ENCODE measurements at places on chromosomes 2 and 18.

DNA sequence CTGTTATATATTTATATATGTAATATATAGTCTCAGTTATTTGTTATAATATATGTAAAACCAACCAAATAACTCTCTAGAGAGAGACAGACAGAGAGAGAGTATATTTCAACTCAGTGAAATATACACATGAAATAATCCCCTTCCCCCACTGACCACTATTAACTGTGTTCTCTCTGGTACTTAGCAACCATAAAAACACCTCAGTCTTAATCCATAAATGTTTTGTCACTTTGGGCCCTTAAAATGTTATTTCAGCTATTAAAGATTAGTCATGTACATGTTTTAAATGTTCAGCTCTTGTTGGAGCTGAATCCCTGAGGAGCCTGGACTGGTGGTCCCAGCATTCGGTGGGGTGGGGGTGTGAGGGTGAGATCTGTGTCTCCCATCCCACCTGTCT is 122.2 kb upstream of the MAP3K20 start:
- no peak for DNase-seq

DNA sequence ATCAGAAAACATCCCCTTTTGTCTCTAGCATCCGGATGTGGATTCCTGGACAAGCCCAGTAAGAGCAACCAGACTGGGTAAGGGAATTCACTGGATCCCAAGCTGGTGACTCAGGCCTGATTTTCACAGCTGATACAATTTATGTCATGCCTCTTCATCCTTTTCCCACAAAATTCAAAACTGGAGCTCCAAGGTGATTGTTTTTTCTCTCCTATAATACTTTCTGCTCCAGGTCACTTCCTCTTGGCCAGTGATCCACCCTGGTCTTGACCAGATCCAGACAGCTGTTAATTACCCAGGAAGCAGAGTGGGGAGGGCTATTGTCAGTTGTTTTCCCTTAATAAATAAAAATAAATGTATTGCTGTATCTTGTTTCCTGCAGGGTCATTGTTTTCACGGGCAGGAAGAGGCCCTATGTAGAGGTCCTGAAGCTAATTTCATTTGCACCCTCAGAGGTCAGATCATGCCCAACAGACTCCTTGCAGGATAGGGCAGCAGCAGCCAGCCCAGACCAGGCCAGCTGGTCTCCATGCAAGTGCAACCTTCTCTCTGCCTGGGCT is 57.6 kb downstream of the EVA1A start:
- no peak for DNase-seq

- DNase-seq = no peak
These were observed 55.0 kb downstream of the ODC1 start for GRCh38 chr2:10392951-10393639.

- no peak for DNase-seq
These were observed 436.0 kb downstream of the METTL4 start for GRCh38 chr18:2135309-2135708.

DNA sequence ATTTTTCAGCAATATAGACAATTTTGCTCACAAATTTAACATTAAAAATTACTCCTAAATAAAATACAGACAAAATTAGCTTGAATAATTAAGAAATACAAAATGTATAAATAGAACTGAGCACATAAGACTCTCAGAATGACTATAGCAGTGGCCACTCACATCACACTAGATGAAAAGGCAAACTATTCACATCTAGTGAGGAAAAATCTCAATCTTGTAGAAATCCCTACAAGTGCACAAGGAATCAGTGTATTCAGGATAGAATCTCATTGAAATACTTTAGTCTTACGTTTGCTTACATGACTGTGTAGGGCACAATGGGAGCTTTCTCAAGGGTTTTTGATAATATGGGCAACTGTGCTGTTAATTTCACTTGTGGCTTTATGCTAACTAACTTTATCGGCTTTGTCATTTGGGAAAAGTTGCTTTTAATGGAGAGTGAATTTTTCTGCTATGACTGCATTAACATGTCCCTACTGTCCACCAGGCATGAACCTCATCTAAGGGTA is 678.9 kb upstream of the LRRTM4 start:
- no peak for DNase-seq

- no peak for DNase-seq
These were observed 230.2 kb downstream of the GBX2 start for GRCh38 chr2:235937936-235938335.

DNA sequence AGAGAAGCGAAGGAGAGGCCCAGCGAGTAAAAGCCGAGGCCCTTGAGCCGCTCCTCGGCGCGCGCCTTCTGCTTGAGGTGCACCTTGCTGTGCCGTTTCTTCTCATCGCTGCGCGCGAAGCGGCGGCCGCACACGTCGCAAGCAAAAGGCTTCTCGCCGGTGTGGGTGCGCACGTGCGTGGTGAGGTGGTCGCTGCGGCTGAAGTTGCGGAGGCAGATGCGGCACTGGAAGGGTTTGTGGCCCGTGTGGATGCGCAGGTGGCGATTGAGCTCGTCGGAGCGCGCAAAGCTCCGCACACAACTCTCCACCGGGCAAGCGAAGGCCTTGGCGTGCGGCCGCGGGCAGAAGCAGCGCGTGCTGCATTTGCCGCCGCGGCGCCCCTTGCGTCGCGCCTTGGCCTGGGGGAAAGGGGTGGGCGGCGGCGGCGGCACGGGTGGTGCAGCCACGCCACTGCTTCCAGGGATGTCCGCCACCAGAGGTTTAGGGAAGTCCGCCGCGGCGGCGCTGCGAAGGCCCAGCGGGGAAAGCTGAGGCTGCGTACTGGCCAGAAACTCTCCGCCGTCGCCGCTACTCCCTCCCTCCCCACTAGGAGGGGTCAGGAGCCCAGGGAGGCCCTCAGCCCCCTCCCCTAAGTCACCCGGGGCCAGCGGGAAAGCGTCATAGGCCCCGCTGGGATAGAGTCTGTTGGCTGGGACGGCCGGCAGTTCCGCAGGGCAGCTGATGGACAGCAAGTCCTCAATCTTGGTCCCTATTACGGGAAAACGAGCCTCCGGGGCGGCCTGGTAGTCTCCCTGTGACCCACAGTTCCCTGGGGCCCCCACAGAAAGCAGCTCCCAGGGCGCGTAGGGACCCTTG is 1.7 kb downstream of the EGR4 start:
- no peak for DNase-seq

DNA sequence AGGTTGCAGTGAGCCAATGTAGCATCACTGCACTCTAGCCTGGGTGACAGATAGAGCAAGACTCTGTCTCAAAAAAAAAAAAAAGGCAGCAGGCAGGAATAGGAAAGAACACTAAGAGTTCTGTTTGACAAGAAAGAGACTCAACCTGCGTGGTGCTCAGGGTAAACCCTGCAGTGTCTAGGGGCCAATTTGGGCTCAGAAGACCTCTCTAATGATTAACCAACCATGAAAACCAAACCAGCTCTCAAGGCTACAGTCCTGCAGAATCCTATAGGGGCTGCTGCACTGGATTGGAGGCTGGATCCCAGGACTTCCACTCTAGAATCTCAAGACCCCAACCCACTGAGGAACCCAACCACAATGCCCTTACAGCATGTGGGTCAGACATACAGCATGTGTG is 2.4 kb downstream of the TRABD2A start:
- DNase-seq = no peak

- DNase-seq = no peak
These were observed 75.8 kb upstream of the GPC1 start for GRCh38 chr2:240359695-240360094.

DNA sequence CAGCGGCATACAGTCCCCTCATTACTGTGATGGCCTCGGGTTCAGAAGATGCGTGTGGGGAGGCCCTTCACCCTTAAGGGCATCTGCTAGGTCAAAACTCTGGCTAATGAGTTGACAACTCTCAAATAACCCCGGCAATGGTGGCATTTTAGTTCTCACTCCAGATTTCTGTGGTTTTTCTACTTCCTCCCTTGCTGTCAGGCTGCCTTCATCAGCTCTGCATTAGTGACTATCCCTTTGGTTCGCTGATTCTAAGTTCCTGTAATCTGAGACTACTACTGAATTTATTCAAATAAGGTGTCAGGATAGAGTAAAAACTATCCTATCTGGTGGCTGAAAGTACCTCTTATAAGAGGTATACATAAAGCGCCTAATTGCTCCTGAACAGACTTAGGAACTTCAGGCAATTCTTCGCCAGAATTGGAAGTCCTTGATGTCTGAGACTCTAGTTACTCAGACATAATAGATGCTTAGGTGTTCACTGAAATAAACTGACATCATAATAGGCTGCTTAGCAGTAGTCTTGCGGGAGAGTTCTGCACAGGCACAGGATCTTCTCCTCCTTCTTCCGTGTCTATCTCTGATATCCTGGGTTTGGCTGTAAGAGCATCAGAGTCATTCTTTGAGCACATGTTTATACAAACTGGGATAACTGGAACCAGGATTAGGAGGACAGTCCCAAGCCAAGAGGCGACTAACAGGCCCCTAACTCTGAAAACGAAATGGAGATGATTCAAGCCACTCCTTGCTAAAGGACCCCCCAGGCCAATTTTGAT is 194.5 kb downstream of the DNER start:
- no peak for DNase-seq

- no peak for DNase-seq
These were observed 9.0 kb downstream of the DGUOK start for GRCh38 chr2:73935641-73936040.

- no peak for DNase-seq
These were observed 11.4 kb upstream of the KIAA2012 start for GRCh38 chr2:202061695-202062094.

DNA sequence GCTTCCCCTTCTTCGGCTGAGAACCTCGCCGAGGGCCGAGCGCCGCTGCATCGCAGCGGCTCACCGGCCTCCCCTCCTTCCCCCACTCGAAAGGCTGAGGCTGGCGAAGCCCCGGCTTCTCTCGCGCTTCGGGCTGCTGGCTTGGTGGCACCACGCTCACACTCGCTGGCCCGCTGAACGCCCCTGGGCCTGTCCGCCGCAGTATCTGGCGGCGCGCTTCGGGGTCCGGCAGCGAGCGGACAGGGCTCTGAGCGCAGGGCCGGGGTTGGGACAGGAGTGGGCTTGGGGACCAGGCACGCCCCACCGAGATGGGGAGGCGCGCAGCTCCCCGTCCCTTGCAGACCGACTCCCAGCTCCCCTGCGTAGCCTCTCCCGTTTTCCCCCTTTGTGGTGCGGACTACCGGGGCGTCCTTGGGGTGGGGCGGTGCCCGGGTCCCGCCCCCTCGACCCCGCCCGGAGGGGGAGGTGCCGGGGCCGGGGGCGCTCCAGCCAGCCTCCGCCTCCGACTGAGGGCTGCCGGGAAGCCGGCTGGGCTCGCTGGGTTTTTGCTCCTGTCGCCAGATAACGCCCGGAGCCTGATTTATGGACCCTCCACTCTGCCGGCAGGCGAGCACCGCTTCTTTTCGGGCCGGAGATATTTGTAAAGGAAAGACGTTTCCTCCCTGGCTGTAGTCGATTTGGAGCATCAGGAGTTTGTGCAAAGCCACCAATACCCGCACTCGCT is 3.8 kb downstream of the GBX2 start:
- no peak for DNase-seq

GRCh38 chr18:75142677-75143076 is 66.3 kb downstream of the PTGR3 start:
- DNase-seq = no peak

DNA sequence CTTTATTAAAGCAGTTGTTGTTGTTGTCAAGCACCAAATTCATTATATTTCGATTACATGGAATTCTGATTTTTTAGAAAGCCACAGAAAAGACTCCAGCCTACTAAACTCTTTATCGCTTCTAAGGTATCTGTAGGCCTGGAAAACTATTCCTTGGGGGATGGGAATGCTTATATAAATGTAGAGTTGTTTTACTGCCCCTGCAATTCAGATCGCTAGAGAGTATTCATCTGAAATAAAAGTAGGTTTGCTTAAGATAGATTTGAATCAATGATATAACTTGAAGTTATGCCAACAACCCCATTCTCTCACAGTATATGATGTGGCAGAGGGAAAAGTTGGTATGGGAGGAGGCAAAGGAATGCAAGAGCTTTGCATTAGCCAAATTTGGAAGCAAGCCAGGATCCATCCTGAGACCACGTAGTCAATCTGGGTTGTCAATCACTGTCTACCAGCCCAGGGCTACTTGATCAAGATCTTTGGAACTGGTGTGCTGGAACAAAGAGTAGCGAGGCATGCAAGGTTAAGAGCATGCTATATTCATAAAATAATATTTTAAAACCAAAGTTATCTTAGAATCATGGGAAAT is 95.9 kb downstream of the LYPD6B start:
- no peak for DNase-seq

DNA sequence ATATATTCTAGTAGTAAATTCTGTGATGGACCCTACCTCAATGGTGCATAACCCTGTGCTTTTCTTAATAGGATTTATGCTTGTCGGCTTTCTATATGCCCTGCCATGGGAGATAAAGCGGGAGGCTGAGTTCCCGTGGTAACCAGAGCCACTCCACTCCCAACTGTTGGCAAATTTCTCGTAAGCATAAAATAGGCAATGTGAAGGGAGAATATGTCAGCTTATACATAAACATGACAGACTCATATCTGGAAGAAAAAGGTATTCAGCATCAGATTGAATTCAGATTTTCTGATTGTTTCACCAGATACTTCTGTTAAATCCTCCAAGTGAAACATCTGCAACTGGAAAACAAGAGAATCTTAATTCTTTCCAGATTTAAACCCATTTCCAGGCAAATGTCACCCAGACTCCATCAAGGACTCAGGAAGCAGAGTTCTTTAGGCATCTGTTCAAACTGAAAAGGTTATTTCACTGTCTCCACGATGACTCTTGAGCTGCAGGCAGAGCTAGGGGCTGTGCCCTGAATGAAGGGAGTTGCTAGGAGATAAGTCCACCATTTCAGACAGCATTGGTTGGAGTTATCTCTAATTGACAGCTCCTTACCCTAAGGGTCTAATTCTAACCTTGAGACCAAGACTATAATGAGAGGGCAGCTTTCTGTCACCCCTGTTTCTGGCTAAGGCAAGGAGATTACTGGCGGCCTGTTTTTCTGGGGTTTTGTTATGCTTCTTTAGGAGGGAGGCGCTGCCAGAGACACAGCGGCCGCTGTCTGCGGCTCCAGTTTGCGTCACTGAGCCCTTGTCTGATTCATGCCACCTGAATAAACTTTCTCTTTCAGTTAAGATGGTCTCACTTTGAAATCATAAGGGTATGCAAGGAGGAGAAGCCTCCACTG is 381.3 kb downstream of the SOX11 start:
- DNase-seq = no peak

DNA sequence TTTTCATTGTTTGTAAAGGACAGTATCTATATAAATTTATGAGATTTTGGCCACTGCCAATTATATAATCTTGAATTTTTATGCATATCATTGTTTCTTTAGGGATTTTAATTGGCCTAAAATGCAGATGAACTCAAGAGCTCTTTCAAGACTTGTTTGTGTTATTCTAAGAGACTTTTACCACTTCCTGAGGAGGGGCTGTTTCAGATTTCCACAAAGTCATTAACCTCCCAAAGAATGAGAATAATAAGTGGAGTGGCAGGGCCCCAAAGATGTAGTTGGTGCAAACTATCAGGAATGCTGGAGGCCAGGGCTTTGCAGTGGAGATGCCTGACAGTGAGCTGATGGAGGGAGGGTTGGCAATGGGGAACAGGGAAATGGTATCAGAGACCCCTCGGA is 15.5 kb upstream of the ACVR1 start:
- no peak for DNase-seq

GRCh38 chr18:24378598-24378997 is 19.0 kb downstream of the OSBPL1A start:
- DNase-seq = no peak

GRCh38 chr2:156457523-156458517 is 21.6 kb downstream of the GPD2 start:
- no peak for DNase-seq
